ENCODE measurements at places on chromosomes 6 and 20. TPM values are rescaled to one million over a fixed set of nuclear protein-coding genes. Genes with fewer than 3 reads are reported as not detected.

The TCF15 gene
- 0.22 TPM for total RNA-seq

The HSPA1B gene
- total RNA-seq, result 296 TPM

DNA sequence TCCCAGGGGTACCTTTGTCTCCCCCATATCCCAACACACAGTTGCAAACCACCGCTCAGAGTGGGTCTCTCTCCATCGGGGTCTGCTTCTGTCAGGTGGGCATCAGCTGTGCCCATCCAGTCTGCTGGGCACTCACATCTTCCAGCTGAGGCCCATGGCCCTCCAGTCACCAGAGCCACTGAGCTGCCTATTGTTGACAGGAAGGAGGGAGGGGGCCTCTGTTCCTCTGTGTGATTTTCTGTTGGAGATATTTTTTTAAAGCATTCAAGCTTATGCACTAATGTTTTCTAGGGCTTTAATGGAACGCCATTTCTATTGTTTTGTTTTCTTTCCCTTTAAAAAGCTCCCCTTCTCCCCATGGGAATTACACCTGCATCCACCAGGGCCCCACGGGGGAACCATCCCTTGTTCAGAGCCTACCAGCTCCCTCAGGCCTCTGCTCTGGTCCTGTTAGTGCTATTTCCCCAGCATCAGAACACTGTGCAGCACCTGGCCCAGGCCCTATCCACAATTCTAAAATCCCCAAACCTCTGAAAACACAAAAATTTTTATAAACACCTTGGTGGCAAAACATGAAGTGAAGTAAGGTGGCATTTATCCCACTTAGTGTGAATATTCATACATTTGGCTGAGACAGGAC lies 326.2 kb downstream of the CD83 start:
- no peak for DNase-seq

- DNase-seq, result no peak
Observed at GRCh38 chr20:14055127-14055742, 59.9 kb downstream of the MACROD2 start.

DNA sequence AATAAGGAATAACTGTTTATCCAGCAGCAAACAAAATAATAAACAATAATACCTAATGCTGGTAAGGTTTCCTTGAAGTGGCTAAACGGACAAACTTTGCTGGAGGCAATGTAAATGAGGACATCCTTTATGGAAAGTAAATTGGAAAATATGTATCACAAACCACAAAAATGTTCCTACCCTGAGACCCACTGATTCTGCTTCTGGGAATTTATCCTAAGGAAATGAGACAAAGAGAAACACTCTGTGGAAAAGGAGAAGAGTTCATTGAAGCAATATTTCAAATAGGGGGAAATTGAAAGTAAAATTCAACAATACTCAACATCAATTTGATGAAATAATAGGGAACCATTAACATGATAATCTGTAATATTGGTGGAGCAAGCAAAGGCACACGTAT lies 37.9 kb downstream of the MAFB start:
- DNase-seq, result no peak

- no peak for DNase-seq
Observed at GRCh38 chr6:40880906-40881305, 158.1 kb downstream of the UNC5CL start.
